ENCODE measurements at places on chromosomes 6 and 20.

DNA sequence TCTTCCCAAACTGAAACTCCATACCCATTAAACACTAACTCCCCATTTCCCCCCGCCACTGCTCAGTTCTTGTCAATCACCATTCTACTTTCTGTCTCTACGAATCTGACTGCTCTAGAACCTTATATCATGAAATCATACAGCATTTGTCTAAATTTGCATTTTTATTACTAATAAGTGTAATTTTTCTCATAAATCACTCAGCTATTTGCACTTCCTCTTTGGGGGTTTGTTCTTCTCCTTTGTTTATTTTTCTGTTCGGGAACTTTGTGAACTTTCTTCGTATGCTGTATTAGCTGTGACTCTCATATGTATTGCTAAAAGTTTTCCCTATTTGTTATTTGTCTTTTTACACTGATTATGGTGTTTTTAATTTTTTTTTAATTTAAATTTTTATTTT, 152.2 kb downstream of the SLC16A10 start:
- DNase-seq: no peak

DNA sequence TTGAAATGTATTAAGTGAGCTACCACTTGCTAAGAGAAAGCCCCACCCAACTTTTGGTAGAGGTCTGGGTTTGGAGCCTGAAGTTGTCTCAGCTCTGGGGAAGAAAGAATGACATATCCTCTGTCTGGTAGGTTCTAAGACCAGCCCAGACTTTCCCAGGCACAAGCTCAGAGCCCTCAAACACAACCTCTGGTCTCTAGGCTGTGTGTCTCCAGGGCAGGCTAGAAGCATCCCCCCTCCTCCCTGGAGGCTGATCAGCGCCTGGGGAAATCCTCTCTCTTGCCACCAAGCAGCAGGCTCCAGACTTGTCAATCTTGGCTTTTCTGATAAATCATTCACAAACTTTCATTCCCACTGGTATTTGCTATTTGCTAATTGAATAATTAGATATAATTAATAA, 226.5 kb upstream of the CST7 start:
- no peak for DNase-seq

DNA sequence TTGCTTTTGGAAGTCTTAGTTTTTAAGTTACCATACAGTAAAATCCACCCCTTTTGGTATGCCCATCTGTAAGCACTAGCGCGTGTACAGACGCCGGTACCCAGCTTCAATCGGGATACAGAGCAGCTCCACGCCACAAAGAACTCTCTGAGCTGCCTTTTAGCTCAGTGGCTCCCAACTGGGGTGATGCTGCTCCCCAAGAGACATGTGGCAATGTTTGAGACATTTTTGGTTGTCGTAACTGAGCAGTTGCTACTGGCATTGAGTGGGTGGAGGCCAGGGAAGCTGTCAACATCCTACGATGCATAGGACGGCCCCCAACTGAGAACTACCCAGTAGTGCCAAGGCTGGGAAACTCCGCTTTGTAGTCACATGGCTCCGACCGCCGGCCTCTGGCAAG, 73.3 kb downstream of the BMP7 start:
- DNase-seq: no peak

- DNase-seq: no peak
Observed at GRCh38 chr6:46935687-46936086, 13.9 kb upstream of the ADGRF5 start.

GRCh38 chr6:40183902-40184301, 249.6 kb upstream of the MOCS1 start:
- DNase-seq: no peak

- no peak for DNase-seq
Observed at GRCh38 chr6:49430187-49430586, 32.9 kb downstream of the MMUT start.

DNA sequence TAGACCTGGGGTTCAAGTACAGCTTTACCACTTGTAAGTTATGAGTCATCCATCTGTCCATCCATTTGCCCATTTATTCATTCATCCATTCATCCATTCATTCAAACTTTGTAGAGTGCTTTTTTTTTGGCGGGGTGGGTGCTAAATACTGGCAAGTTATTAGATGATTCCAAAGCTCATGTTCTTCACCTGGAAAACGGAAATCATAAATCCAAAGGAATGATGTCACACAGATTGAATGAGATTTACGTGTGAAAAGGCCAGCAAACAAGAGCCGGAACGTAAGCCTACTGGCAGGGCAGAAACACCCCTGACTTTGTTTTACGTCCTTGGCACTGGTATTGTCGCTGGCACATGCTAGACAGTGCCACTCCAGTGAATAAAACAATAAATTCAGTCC, 480.9 kb upstream of the CHD6 start:
- DNase-seq: no peak

DNA sequence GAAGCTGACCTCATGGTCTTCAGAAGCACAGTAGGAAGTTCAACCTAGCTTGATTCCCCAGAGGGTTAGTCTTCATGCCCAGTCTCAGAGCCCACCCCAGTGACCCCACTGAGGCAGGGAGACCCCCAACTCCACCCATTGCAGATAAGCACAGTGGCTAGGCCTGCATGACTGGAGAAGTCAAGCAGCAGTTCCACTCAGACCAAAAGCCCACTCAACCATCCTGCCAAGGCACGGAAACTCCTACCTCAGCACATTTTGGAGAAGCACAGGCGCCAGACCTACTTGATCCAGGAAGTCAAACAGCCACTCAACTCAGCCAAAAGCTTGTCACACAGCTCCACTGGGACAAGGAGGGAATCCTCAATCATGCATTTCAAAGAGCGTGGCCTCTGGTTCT, 78.4 kb upstream of the HTR1E start:
- no peak for DNase-seq

DNA sequence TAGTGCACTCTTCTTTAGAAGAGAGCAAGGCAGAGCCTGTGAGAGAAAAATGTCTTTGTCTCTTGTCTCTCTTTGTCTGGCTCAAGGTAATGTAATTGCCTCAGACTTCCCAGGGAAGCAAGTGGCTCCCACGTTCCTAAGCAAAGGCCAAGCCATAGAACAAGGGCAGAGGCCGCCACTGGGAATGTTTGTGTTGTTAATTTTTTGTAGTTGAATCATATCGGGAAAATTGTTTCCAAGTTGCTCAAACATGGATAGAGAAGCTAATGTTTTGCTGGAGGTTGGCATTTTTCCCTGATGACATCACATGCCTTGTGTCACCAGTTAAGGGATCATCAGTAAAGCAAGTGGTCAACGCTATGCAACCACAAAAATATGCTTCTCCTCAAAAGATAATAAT, 211.5 kb upstream of the FOXA2 start:
- peak; percentile 63 for DNase-seq

DNA sequence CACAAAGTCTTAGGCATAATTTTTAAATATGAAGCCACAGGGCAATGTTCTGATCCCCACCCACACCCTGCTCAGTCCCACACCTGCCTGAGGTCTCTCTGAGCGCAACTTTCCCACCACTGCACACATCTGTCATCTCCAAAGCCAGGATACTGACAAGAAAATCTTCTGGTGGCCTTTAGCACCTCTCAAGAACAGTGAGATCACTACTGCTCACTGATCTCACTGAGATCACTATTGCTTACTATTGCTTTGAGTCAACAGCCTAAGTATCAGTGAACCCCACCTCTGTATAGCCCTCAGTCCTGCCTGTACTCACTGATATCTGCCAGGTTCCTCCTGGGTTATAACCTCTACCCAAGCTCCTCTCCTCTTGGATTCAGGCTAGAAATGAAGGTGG, 6.4 kb downstream of the TNFRSF21 start:
- no peak for DNase-seq

- DNase-seq: no peak
Observed at GRCh38 chr6:145427232-145427631, 308.1 kb downstream of the EPM2A start.

DNA sequence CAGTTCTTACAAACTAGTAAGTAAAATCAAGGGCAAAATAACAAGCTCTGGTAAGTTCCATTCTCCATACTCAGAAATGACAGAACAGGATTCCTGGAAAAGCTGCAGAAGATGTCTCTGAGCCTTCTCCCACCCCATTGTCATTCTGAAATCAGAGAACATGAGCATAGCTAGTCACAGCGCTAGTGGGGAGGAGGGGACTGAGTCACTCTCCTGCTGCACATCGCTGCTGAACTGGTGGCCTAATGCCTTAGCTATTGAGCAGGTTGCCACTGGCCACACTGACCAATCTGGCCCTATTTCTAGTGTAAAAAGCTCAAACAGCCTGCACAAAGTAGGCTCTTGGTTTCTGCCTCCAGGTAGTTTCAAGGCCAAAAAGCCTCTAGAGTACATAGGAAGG, 26.1 kb upstream of the RIPPLY2 start:
- no peak for DNase-seq

DNA sequence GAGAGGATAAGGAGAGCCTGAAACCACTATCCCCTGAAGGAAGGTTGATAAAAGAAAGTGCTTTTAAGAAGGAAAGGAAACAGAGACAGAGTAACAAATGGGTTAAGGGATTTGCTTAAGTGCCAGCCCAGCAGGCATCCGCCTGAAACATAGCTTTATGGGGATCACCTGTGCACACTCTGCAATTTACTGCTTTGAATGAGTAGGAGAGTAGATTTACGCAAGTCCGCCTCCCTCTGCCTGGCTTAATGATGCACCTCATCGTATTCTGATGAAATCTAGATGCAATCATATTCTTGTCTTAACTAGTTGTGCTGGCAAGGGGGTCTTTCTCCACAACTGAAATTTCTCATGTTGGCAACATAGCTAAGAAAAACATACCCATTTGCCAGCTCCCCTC, 101.1 kb upstream of the ID4 start:
- DNase-seq: no peak

DNA sequence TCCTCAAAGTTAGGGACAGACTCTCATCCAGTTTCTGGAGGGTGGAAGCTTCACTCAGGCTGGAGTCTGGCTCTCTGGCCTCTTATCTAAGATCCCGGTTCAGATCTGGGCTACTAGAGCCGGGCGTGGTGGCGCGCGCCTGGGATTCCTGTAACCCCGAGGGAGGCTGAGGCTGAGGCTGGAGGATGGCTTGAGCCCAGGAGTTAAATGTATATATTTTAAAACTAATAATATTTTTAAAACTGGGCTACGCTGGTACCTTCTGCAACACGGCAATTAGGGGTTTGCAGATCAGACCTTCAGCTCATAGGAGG, 710 bp upstream of the ZNF343 start:
- DNase-seq: no peak

GRCh38 chr20:3813848-3814581, 6.3 kb upstream of the AP5S1 start:
- no peak for DNase-seq

DNA sequence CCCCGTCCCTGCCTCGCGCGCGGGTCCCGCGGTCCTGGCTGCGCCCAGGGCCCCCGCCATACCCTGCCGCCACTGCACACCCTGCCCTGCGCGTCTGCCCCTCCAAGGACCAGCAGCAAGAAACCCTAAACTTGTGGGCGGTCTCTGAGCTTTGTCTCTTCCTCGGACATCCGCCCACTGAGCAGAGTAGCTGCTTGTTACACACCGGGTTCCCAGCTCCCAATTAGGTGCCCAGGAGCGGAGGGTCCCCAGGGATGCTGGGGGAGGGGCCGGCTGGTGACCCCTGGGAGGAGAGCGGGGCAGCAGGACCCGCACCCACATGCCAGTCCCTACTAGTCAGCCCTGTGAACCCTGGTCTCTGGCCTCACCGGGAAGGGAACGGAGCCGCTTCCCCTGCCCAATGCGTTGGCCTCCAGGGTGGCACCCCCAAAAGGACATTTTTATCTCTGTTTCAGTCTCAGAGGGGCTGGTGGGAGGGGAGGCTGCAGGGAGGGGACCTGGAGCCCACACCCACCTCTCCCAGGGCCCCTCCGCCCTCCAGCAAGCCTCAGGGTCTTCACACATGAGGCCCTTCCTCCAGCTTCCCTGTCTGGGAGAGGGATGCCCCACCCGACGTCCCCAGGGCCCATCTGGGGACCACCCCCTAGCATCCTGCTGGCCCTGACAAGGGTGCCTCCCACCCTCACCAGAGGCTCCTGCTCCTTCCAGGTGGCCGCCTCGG, 10.5 kb downstream of the STMN3 start:
- no peak for DNase-seq

- DNase-seq: no peak
Observed at GRCh38 chr20:13142143-13142542, 78.9 kb upstream of the ISM1 start.

GRCh38 chr6:110841266-110841665, 26.0 kb upstream of the CDK19 start:
- no peak for DNase-seq

DNA sequence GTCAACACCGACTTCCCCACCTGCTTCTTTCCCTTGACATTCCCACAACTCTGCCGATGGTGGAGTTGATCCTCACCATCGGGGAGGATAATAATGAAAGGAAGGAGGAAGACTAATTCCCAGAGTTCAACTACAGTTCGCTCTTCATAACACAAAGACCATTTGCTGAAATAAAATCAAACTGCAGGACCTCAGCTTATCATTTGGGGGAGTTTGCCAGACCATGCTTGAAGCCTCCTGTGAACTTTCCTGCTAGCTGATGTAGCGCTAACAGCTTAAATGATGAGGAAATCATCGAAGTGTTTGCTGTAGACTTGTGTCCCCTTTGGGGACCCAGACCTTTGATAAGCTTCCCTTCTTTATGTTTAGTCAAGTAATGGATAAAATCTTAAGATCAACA, 26.2 kb downstream of the PROKR2 start:
- DNase-seq: no peak

- DNase-seq: no peak
Observed at GRCh38 chr6:41713159-41713649, 22.2 kb downstream of the TFEB start.

GRCh38 chr6:137637121-137637520, 142.9 kb upstream of the OLIG3 start:
- peak; percentile 25 for DNase-seq

DNA sequence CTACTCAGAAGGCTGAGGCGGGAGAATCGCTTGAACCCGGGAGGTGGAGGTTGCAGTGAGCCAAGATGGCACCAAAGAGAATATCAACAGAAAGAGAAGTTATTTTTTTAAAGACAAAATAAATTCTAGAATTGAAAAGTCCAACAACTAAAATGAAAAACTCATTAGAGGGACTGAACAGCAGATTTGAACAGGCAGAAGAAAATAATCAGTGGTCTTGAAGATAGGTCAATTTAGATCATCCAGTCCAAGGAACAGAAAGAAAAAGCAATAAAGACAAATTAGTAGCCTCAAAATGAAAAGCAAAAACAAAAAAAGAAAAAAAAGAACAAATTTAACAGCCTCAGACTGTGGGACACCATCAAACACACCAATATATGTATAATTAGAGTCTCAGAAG, 6.0 kb downstream of the UQCC1 start:
- no peak for DNase-seq

GRCh38 chr6:127570739-127571389, 6.1 kb upstream of the C6orf58 start:
- DNase-seq: no peak

DNA sequence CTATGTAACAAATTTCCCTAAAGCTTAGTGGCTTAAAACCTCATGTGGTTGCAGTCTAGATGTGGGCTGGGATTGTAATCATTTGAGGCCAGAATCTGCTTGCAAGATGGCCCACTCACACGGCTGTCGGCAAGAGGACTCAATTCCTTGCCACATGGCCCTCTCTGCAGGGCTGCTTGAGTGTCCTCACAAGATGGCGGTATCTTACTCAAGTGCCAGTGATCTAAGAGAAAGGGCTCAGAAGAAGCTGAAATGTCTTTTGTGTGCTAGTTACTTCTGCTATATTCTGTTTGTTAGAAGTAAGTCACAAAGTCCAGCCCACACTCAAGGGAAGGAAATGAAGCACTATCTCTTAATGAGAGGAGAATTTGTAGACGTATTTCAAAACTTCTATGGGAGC, 47.1 kb upstream of the PMEPA1 start:
- DNase-seq: no peak

GRCh38 chr6:49457771-49458170, 5.3 kb downstream of the MMUT start:
- DNase-seq: no peak
